Lung (tissue), 17 donors: ENCODE measurements at places on chromosomes 12 and 14. TPM values are rescaled to one million over a fixed set of nuclear protein-coding genes. Genes with fewer than 3 reads are reported as not detected.

DNA sequence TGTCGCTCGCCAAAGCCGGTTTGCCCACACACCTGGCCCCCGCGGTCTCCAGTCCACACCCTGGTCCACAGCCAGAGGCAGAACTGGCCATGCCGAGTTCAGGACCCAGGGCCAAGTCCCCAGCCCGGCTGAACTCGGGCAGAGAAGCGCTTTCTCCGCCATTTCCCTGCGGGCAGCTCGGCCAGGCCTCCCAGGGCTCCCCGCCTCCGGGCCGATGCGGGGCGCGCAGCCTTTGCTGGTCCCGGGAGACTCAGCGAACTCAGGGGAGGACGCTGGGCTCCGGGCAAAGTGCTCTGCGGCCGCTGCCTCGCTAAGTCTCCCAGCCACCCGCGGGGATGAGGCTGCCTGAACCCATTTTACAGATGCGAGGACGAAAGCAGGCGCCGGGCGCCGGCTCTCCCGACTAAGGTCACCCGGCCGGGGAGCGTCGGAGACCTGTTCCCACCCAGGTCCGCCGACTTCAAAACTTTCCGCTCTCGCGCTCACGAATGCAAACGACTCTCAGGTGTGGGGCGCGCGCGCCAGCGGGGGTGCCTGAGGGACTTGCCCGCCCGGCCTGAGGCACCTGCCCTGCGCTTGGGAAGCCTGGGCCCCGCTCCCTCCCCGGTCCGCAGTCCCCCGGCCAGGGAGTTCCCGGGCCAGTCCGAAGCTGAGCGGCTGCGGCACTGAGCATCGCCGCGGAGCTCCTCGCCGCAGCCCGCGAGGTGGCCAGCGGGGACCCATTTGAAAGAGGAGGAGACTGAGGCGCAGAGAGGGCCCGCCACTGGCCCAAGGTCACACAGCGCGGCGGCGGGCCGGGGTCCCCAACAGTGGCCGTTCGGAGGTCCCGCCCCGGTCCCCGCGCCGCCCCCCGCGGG, 627 bp downstream of the TESC start:
- DNase-seq = no peak
- H3K27me3 ChIP-seq = peaks cover 35% of the 10 kb centered on the region
- H3K4me3 ChIP-seq = peak overlapping the region; percentile 41
- H3K27ac ChIP-seq = no peak overlapping the region
- H3K36me3 ChIP-seq = no peaks in the 10 kb centered on the region

Gene PMCH
- total RNA-seq = not detected

Gene SMCO2
- total RNA-seq = 0.31 TPM

DNA sequence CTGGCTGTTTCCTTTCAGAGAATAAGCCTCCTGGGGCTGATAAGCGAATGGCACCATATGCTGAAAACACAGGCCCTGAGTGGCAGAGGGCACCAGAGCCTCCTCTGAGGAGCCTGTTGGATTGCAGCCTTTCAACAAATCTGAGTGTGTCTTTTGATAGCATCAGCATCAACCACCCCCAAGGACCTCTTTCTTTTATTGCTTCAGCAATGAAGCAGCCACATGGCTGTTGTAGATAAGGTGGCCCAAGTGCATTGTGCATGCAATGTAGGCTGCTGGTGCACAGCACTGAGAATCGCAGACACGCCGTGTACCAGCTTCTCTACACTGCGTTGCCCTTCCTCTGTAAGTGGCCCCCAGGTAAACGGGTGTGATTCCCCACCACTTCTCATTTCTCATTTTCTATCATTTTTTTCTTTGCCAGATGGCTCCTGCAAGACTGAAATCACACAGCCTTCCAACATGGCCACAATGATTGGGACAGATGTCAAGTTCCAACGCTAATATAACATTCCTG, 191.7 kb downstream of the DAD1 start:
- no peak overlapping the region for H3K27ac ChIP-seq
- H3K4me3 ChIP-seq = no peak overlapping the region
- DNase-seq = no peak

DNA sequence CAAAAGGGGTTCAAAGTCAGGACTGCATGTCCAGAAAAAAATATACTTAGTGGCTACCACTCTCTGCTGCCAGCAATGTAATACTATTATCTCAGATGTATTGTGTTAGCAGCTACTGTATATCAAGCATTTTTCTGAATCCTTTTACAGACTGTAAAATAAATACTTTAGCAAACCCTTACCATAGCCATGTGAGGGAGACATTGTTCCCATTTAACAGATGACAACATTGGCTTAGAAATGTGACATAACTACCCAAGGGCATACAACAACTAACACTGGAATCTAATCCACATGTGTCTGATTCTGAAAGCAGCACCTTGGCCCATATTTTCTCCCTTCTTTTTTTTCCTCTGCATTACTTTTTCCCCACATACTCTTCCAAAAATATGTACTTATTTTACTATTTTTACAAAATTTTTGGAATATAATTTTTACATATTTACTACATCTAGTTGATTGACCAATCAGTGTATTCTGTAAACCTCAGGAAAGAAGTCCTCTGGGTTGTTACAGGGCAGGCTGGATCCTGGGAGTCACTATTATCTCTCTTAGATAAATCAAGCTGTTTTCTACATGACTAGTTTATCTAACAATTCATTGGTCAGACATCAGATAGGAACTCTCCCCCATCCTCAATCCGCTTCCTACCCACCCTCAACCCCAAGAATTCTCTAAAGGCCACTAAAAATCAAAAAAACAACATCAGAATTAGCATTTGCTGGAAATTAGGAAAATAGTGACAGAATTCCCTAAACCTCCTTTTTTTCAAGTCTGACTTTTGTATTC, 154.1 kb downstream of the BTG1 start:
- no peak for DNase-seq
- H3K27me3 ChIP-seq = no peaks in the 10 kb centered on the region
- H3K27ac ChIP-seq = no peak overlapping the region
- no peaks in the 10 kb centered on the region for H3K36me3 ChIP-seq

DNA sequence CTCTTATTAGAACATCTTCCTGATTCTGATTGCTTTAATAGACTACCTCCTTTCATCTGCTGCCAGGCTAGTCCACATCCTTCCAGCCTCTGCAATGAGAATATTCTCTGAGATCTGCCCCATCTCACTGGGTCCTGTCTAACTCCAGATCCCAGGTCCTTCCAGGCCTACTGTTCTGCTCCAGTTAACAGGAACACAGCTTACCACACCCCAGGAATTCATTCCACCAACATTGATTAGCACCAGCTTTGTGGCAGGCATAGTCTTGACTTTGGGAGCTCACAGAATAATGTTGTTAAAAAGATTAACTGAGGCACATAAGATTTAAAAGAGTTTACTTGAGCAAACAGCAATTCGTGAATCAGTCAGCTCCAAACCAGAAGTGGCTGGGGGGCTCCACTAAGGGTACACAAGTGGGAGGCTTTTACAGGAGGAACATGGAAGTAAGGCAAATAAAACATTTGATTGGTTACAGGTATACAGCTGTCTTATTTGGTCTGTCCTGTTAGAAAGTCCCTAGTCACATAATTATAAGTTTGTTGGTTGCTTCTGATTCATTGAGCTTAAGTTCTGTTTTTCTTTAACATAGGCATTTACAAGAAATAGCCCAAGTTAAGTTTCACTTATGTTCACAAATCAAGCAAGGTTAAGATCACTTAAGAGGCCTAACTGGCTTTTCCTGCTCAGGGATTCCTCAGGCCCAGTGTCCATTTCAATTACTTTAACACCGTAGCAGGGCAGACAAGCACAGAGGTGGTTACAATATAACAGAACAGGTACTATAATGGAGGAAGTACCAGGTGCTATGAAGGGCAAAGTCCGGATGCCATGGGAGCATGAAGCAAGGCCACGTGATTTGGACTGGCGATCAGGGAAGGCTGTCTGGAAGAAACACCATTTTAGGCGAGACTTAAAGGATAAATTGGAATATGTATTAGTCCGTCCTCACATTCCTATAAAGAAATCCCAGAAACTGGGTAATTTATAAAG, 12.2 kb upstream of the MYH7 start:
- no peaks in the 10 kb centered on the region for H3K4me1 ChIP-seq
- peaks cover 2% of the 10 kb centered on the region for H3K27me3 ChIP-seq
- no peaks in the 10 kb centered on the region for H3K36me3 ChIP-seq
- peak; percentile 37 for DNase-seq

Gene BCL11B
- total RNA-seq = 2.3 TPM

- peaks cover 3% of the 10 kb centered on the region for H3K4me1 ChIP-seq
- no peaks in the 10 kb centered on the region for H3K36me3 ChIP-seq
- no peak for DNase-seq
- no peak overlapping the region for H3K27ac ChIP-seq
- no peaks in the 10 kb centered on the region for H3K27me3 ChIP-seq
Measured at GRCh38 chr12:761256-761655, 8.9 kb downstream of the WNK1 start.
